ENCODE measurements at places on chromosomes 11 and 22.

GRCh38 chr22:26055693-26056092, 113.6 kb upstream of the SEZ6L start:
- no peak for DNase-seq

DNA sequence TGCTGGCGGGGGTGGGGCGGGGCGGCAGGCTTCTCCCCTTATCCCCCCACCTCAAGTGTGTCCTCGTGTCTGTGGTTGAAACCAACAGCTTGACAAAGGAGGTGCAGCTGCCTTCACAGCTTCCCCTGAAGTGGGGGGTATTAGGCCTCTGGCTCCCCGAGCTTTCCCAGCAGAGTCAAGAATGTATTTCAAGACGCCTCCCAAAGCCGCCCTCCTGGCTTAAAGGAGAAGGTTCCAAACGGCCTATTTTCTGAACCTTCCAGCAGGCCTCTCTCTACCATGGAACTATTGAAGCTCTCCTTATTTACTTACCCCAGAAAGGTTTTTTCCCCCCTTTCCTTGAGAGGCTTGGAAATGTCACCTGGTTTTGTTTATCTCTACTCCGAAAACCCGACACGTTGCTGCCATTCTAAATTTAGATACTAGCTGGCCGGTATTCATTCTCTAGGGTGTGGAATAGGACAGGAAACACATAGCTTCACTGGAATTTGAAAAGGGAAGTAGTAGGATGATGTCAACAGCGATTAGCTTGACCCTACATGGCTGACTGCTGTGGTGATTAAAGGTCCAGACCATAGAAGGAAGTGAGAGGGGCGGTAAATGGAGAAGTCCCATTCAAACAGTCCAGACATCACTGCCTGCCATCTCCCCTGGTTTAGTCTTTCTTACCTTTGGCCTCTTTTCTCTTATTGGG, 671 bp upstream of the PICALM start:
- DNase-seq = no peak

DNA sequence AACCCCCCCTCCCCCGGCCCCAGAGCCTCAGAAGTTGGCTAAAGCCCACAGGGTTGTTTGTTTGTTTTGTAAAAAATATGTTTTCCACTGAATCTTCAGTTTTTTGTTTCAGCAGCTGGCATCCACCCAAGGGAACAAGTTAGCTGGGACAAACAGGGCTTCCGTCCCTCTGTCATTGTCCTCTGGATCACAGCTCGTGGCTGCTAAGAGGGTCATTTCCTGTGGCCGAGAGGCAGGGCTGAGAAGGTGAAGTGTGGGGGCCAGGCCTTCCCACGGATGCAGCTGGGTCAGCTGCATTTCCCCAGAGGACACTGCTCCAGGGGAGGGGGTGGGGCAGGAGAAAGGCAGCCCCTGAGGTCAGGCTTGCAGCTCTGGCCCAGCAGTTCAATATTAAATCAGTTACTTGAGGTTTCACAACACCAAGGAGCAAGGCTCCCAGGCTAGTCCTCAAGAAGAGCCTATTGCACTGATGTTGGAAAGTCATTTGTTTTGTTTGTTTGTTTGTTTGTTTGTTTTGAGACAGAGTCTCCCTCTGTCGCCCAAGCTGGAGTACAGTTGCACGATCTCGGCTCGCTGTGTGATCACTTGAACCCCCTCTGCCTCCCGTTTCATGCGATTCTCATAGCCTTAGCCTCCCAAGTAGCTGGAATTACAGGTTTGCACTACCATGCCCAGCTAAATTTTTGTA, 34.4 kb upstream of the SMTN start:
- no peak for DNase-seq

GRCh38 chr22:41612603-41613306, 8.1 kb downstream of the DESI1 start:
- no peak for DNase-seq

DNA sequence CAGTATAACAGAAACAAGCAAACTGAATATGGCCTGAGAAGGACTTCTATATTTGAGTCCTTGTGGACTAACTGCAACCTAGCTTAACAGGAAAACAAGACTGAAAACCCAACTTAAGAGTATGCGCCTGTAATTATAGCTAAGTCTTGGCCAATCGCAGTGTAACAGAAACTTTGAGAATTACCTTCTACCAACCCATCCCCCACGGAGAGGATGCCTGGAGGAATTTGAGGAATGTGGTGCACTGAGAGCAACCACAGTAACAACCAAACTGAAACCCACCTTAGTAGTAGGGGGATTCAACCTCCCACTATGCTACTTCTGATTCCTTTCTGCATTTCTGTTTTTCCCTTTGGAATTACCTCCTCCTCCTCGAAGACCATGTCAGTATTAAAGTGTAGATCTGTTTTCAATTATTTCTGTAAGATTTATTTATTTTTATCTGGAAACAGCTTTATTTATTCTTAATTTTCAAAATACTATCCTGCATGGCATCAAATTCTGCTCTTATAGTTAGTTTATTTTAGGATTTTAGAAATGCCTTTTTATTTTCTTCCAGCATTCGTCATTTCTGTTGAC, 393.6 kb downstream of the KCNA4 start:
- no peak for DNase-seq

- DNase-seq = no peak
Observed at GRCh38 chr22:44225091-44225689, 44.5 kb downstream of the PARVG start.

DNA sequence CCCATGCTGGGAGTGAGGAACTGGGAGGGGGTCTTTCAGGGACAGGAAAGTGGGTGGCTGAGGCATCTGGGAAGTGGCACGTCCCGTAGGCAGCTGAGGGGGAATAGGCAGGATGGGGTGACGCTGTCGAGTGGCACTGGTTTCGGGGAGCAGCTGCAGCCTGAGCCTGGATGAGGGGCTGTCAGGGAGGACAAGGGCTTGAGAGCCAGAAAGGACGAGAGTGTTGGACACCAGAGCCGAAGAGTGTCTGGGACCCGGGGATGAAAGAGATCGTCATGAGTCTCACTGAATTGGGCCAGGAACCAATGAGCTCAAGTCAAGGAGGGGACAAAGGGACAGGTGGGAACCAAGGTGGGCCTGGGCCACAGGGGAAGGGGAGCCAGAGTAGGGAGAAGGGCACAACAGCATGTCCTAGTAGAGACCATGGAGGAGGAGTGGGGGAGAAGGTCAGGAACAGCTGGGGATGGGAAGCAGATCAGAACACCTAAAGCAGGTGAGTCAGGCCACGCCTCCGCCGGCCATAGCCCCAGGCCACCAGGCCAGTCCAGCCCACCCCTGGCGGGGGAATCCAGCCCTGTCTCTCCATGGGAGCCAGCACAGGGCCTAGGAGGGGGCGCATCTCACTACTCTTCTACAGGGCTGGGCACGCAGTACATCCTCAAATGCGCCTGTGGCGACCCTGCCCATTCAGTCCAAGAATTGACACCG, 4.2 kb downstream of the RAB3IL1 start:
- DNase-seq = no peak

- DNase-seq = no peak
Observed at GRCh38 chr11:23865341-23865975, 631.4 kb upstream of the LUZP2 start.

GRCh38 chr11:2909133-2909902, 19.9 kb downstream of the PHLDA2 start:
- no peak for DNase-seq

DNA sequence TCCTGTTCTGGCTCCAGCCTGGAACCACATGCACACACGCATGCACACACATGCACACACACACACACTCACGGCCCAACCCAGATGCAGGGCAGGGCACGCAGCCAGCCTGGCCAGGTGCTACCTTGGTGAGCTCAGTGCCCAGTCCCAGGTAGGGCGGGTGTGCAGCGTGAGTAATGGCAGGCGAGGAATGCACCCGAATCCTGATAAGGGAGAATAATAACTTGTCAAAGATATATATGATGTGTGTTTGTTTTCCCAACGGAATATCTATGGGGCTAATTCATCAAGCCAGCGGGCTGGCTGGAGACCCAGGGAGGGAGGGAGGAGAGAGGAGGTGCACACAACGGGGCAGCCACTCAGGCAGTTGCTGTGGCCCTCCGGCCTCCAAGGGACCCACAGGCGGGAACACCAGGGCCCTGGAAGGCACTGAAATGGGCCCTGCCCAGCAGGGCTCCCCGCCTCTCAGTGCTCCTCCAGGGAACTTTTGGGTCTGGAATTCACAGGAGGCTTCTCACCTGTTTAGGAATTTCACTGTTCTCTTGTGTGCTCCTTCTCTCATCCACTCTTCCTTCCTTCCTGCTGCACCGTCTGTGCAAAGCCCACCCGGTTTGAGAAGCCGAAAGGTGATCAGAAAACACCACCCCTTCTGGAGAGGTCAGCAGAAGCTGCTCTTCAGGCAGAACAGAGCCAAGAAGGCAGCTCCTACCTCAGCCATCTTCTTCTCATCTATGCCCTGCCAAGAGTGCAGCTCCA, 79.0 kb downstream of the BUD13 start:
- no peak for DNase-seq

- no peak for DNase-seq
Observed at GRCh38 chr22:44347549-44347948, 34.8 kb upstream of the SHISAL1 start.

DNA sequence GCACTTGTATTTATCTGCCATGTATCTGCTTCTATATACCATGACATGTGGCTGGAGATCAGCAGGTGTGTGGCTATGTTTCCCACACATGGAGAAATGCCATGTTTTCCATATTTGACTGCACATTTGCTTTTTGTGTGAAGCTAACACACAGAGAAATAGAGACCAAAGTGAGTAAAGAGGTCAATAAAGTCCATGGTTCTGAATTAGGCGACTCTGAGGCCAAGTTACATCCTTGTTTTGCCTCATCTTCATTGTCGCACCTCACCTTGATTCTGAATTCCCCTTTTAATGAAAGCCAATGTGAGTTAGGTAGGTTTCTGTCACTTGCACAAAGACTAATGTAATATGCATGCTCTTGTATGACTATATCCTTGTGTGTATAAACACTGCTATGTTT, 194.1 kb downstream of the INSC start:
- no peak for DNase-seq

- DNase-seq = no peak
Observed at GRCh38 chr22:27435844-27436576, 365.5 kb downstream of the MN1 start.

GRCh38 chr11:47123094-47123493, 53.6 kb downstream of the ARFGAP2 start:
- no peak for DNase-seq

DNA sequence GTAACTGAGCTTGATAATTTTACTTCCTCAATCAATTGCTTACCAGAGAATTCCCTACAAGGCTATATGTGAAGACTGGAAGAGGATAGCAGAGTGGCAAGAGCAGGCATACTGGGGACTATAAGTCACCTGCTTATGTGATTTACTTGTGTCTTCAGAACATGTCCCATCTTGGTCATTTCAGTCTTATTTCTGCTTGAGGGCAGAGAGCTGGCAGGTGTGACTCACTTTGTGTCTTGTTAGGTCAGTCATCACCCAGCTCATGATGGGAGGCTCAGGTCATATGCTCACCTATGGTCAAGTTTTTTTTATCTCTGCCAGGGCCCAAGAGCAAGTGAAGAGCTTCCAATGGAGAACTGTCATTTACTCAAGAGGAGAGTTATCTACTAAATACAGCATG, 6.2 kb downstream of the SRSF8 start:
- DNase-seq = no peak

GRCh38 chr11:85029964-85030363, 597.2 kb downstream of the DLG2 start:
- no peak for DNase-seq

DNA sequence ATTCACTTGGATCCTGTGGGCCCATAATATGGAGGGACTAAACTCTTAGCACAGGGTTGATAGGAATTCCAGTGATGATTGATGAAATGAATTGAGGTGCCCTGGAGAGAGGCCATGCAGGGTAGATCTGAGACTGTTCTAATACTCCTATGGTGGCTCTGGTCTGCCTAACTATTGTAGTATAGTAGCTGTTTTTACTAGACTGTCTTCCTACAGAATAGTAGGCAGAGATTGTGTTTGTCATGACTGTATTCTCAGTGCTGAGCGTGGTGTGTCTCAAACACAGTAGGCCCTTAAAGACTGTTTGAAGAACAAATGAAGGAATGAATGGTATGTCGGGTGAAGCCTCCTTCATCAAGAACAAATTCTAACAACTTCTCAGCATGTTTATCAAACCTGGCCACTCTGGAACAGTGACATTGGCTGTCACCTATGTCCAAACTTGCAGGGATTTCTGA, 107.0 kb upstream of the SESN3 start:
- DNase-seq = no peak

DNA sequence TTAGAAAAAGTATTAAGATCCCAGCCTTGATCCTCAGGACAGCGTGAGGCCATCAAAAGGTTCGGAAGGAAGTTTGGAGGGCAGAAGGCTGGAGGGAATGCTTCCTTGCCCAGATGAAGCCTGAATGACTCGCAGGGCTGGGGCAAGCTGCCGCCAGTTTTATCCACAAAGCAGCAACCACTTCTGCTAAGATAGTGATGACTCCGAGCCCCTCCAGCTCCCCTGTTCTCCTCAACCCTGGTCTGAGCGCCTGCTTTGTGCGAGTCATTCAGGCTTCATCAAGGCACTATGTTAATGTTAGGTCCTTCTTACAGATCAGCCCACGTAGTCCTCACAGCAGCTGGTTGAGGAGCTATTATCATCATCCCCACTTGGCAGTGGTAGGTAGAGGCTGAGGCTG, 158.8 kb downstream of the COMMD9 start:
- no peak for DNase-seq

GRCh38 chr11:114821621-114822412, 143.5 kb downstream of the NXPE2 start:
- no peak for DNase-seq

DNA sequence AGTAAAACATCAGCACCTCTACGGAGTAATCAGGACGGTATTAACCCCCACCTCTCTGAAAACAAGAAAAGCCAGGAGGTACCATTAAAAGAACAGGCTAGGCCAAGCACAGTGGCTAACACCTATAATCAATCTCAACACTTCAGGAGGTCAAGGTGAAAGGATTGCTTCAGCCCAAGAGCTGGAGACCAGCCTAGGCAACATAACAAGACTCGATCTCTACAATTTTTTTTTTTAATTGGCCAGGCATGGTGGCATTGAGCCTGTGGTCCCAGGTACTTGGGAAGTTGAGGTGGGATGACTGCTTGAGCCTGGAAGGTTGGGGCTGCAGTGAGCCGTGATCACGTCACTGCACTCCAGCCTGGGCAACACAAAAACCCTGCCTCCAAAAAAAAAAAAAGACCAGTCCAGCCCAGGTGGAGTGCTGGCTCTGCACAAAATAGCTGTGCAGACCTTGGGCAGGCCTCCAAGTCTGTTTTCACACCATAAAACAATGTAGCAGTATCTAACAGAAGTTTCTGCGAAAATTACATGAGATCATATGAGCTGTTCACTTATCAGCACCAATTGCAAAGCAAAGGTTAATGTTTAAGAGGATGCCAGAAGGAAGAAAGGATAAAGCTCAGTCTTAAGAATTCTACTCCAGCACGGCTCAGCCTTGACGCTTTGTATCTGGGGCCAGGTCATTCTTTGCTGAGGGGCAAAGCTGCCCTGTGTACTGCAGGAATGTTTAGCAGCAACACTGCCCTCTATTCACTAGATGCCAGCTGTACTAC, 14.8 kb downstream of the CHKA start:
- no peak for DNase-seq

GRCh38 chr11:41005986-41006385, 453.5 kb downstream of the LRRC4C start:
- no peak for DNase-seq

- DNase-seq = no peak
Observed at GRCh38 chr11:8369592-8370205, 106.0 kb upstream of the LMO1 start.

- DNase-seq = no peak
Observed at GRCh38 chr11:41714101-41714500, 254.6 kb upstream of the LRRC4C start.

Measured in stimulated activated CD4-positive, alpha-beta T cell treated with anti-CD3 and anti-CD28 coated beads, Interleukin-2, amount 100 ng/mL, for 24 hours (primary cell).